NCI-H774 (cell line): ENCODE measurements at places on chromosomes 3 and 15.

DNA sequence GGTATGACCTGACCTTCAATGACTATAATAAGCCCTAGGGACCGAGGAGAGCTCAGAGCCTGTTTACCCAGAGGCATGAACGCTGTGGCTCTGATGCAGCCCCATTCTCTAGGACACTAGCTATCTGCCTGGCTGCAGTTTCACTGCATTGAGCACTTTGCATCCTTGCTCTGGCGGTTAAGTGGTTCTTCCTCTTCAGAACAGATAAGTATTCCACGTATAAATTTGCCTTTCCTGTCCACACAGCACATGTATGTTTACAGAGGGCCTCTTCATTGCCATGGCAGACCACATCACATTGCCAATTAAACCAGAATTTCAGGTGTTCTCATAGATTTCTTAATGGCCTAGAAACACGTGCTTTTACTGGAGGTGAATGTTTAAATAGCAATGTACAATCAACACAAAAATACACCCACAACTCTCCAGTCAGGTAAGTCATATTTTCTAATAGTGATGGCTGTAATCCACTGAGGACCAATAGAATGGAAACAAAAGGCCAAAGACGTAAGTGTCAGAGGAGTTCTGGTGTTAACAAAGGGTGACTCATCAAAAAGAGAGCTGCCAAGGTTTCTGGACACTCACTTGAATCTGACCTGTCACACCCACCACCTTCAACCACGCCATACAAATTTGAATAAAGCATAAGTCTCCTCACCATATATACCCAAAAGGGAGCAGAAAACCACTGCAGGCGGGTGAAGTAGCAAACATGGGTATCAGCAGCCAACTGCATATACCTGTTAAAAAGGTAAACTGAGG is 553.4 kb downstream of the OCA2 start:
- DNase-seq, result peak; percentile 36

DNA sequence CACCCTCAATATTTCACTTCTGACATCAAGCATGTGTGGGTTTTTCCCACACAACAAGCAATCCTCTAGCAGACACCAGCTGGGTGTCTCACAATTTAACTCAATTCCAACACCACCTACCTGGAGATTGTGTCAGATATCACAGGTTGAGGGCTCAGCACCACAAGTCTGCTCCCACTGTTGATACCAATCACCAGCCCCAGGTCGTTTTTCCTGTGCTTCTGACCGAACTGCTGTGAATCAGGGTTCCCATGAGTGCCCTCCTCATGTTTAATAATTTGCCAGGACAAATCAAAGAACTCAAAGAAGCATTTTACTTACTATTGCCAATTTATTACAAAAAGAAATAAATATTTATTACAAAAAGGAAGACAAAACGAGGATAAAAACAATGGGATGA is 25.0 kb upstream of the PRR20G start:
- no peak for DNase-seq

DNA sequence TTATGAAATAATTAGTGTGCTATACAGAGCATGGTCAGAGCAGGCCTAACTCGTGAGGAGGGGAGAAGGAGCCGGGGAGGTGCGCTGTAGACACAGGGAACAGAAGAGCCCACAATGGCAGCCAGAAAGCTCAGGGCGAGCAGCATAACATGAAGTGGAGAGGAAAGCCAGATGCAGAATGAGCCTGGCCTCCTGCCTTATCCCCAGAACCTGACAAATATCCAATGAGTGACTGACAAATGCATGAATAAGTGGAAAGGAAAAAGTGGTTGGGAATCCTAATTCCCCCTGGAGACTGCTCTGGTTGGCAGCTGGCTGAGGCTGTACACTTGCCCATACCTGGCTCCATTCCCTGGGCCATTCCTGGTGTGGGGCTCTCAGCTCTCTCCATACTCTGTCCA is 9.2 kb upstream of the MST1R start:
- no peak for DNase-seq

GRCh38 chr15:61997786-61998185 is 62.5 kb downstream of the VPS13C start:
- no peak for DNase-seq

GRCh38 chr15:63339006-63339766 is 42.5 kb downstream of the CA12 start:
- no peak for DNase-seq

- DNase-seq, result no peak
These were observed 613.8 kb upstream of the TBL1XR1 start for GRCh38 chr3:177811112-177811511.

DNA sequence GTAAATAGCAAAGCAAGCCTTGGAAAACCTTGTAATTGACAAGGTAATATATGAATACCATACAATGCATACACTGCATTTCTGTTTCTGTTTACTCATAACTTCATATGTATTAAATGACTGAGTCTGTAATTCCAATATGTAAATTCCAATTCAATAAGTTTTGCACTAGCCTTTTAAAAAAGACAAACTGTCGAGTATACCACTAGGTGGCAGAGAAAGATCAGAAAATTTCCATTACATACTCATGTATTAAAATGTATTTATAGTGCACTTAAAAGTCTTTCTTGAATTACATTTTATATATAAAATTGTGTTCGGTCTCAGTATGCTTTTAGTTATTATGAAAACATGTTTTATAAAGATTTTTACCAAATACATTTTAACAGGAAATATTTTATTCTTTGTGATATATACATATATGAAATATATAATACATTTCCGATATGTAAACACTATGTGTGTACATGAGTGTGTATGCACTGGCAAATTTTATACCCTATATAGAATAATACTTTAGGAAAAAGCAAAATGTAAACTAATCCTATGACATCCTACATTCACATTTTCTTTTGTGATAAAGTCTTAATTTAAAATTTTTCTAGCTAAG is 216.8 kb downstream of the VGLL3 start:
- DNase-seq, result peak; percentile 3

- no peak for DNase-seq
These were observed 60.6 kb upstream of the XCR1 start for GRCh38 chr3:46087871-46088270.

DNA sequence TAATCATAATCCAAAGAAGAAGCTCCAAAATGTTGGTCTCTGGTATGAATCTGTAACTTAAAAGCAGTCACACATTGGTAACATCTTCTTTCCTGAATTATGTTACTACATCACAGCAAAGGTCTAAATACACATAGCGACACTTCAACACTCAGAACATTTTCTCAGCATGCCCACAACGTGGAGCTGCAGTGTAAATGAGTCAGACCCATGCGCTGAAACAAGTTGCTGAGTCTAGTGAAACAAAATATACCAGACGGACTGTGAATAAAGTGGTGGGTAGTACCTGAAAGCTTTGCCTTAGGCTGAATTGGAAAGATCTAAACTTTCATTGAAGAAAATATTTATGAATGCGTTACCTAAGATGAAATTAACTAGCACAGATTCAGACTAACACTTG is 33.2 kb upstream of the GOLGA8B start:
- no peak for DNase-seq

DNA sequence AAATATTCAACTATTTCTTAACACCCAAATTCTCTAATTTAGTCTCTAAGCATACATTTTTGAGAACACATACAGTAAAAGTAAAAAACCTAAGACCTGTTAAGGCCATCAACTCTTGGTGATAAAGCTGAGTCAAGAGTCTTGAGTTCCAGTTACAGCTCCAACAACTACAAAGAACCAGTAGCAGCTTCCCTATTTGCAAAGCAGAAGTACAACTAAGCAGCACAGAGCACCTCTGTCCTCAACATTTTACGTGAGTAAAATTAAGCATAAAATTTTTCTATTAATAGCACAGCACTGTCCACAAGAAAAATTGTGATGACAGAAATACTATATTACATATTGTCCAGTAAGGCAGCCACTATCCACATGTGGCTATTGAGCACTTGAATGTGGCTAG is 4.4 kb downstream of the PCOLCE2 start:
- no peak for DNase-seq

DNA sequence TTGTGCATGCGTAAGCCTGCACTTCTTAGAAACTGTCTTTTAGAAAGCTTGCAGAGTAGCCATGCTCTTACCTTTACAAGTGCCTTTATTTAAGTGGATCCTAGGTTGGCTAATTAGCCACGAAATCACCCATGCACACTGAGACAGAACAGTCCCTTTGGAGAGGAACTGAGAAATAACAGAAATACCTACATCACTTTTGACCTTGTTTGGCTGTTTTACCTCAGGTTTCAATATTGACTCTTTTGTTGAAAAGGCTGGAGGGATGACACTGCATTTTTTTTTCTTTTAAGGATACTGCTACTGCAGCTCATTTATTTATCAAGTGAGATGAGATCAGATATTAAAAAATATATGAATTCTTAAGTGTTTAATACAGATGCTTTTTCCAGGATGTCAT is 155.6 kb upstream of the GOLIM4 start:
- DNase-seq, result no peak

- DNase-seq, result no peak
These were observed 6.8 kb downstream of the CSK start for GRCh38 chr15:74788683-74789151.

- DNase-seq, result no peak
These were observed 225.2 kb downstream of the ADAMTS17 start for GRCh38 chr15:100116416-100117190.

DNA sequence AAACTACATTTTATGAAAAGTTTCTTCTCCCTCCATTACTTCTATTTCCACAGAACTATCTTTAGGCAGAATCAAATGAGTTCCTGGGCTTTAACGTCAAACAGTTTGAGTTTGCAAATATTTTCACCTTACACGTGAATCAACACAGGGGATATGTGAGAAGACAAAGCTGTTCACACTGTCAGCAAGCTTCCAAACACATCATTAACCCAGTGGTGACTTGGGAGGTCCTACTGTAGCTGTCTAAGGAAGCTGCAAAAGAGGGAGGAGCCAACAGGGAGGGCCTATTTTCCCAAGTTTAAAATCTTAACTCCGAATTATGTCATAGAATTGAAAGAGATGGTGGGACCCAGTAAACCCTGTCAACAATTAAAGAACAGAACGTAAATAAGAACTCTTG is 337.8 kb upstream of the DNAJC19 start:
- no peak for DNase-seq

DNA sequence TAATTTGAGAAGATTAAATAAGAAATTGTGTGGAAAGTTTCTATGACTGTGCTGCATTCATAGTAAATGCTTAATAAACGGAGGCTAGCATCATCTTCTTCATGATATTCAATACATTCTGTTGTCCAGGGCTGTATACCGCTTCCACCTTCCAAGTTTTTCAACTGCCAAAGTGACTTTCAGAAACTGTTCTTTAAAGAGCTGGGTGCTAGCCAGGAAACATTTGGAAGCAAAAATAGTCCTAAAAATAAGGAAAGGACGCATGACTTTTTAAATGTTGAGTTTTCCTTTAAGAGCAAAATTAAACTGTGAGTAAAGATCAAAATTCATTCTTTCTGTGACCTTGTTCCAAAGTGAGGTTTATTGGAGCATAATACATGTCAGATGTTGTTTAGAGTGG is 9.4 kb upstream of the ERC2 start:
- DNase-seq, result no peak

GRCh38 chr3:117150628-117151027 is 441.0 kb downstream of the TUSC7 start:
- DNase-seq, result no peak

DNA sequence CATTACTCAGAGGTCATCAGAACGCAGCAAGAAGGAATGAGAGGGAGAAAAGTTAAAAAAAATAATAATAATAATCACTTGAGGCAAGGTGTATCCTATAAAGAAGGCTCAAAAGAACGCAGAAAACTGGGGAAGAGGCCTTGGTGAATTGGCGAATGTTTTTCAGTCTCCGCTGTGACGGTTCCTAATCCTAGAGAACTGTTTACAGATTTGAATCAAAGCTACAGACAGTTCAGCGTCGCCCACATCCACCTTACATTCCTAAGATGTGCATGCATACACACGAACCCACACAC is 634 bp downstream of the ZMAT3 start:
- DNase-seq, result no peak

DNA sequence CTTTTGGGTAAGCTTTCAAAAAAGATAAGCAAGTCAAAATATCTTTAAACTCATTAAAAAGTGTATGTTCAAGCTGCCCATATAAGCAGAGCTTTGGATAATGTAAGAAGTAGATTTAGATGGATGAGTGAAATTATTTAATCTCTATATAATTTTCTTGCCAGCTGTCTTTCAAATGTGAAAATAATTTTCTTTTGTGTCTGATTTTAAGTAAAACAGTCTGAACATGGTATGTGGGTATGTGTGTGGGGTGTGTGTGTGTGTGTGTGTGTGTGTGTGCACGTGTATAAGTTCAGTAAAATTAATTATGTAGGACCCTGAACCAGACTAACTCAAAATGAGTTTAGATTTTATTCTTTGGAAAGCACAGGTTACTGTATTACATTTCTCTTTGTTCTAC is 155.2 kb upstream of the CGNL1 start:
- DNase-seq, result no peak

DNA sequence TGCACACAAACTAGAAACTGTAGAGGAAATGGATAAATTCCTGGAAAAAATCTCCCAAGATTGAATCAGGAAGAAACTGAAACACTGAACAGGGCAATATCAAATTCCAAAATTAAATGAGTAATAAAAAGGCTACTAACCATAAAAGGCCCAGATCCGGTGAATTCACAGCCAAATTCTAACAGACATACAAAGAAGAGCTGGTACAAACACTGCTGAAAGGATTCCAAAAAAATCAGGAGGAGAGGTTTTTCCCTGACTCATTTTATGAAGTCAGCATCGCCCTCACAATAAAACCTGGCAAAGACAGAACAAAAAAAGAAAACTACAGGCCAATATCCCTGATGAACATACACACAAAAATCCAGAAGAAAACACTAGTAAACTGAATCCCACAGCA is 462.4 kb upstream of the THBS1 start:
- DNase-seq, result no peak

- DNase-seq, result no peak
These were observed 40.9 kb downstream of the RFTN1 start for GRCh38 chr3:16472593-16472992.

DNA sequence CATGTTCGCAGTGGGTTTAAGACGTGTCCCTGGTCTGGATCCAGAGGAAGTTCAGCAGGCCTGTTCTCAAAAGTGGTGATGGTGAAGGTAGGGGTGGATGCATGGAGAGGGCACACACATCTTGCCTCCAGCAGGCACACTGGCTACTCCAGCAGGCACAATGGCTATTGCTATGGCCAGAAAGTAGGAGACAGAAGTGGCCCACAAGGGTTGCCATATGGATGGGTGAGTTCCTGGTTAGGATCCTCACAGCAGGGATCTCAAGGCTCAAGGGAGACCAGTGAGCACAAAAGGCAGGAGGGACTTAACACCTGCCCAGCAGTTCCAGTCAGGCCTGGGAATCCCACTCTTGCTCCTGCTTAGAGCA is 107.9 kb downstream of the LRIG1 start:
- no peak for DNase-seq

DNA sequence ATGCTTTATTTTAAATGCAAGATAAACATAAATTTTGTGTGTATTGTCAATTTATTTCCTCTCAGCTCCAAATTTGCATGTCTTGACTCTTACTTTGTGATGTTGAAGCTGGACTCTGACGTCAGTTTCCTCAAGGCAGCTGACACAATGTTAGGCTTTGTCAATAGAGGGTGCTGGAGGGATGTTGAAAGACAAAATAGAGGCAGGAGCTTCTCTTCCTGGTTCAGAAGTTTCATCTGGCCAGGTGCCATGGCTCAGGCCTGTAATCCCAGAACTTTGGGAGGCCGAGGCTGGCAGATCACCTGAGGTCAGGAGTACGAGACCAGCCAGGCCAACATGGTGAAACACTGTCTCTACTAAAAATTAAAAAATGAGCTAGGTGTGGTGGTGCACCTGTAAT is 408.6 kb downstream of the GBE1 start:
- no peak for DNase-seq
